ENCODE measurements at places on chromosomes 4 and X.

DNA sequence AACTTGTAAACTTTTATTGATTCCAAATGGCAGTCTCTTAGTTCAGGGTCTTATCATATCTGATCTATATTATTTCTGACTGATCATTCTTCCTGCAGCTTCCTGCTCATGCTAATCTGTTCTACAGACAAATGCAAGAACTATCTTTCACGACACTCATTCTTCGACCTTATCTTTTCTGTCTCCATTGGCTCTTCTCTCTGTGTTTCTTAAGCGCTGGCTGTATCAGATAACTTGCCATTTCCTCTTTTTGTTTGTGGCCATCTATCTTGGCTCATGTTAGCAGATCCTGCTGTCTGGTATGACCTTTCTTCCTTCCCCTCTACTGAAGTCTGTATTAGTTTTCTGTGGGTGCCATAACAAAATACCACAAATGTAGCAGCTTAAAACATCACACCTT is 230.5 kb upstream of the PUDP start:
- no peak for DNase-seq

- no peak for DNase-seq
These were observed 17.0 kb upstream of the DCLK2 start for GRCh38 chr4:150061086-150061776.

- DNase-seq, result peak; percentile 19
These were observed 6.6 kb downstream of the TIMM17B start for GRCh38 chrX:48890934-48891401.

DNA sequence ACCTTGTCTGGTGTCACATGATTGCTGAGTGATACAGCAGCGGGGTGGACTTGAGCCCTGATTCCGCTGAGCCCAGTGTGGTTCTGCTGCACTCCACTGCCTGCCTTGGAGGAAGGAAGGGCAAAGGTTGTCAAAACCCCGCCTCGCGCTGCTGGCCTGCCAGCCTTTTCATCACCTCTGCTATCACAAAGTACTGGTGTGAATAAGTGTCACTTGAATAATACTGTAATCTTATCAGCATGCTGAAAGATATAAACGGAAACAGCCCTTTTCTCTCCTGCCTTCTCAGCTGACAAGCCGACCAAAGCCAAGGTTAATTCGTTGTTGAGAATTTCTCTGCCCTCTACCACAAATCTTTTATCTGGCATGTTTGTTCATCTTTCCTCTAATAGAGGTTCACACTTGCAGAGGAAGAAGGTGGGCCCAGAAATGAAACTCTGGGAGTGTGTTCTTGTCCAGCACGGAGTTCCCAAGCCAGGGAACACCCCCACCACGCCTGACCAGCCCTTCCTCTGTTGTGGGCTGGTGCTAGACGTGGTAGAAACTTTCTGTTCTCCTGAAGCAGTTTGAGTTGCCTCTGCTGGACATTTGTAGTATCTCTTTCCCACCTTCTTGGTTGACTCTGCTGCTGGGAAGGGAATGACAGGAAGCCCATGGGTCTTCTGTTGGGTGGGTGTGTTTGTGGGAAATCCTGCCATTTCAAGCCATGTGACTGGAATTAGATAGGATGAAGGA is 21.5 kb downstream of the FHDC1 start:
- no peak for DNase-seq

DNA sequence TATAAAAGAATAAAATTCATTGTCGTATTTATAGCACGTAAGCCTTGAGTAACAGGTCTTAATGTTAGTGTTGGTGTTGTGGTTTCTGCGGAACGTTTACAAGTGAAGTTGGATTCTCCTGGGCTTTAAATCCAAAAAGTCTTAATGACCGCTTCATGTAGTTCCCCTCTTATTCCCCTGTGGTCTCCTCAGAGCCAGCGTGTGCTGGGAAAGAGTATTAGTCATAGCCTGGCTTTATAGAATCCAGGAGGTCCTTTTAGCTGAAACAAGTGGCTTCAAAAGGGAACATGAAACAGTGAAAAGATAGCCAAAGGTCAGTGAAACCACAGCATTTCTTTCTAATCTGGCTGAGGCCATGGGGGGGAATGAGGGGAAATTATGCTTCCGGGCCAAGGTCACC is 79.1 kb downstream of the CLCN4 start:
- peak; percentile 41 for DNase-seq

- no peak for DNase-seq
These were observed 181.5 kb upstream of the PSAPL1 start for GRCh38 chr4:7616193-7616592.

DNA sequence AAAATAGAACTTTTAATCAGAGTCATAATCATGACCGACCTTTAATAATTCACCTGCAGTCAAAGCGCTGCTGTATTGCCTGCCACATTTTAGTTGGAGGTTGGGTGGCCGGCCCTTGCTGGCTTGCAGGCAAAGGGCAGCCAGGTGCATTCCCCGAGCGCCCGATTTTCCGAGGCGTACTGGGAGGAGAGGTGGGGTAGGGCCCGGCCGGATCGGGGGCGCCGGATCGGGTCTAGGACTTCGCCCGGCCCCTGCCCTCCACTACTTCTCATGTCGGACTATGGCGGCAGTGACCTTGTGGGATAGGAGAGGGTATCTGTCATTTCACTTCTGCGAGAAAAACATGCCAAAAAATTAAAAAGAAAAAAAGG is 2.5 kb upstream of the RS1 start:
- DNase-seq, result peak; percentile 16

DNA sequence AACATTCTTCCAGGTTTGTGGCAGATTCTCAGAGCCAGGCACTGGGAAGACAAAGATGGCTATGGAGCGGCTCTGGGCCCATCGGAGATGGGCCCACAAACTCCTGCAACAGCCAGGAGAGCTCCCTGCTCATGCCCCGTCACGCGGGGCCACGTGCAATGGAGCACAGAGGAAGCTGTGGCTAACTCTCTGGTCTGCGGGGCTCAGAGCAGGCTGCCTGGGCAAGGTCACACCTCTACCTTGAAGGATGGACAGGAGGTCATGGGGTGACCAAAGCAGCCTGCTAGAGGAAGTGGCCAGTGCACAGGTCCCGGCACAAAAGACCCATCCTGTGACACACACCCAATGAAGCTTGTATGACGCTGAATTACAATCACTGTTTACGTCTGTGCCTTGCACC is 45.2 kb downstream of the C4orf50 start:
- DNase-seq, result no peak

DNA sequence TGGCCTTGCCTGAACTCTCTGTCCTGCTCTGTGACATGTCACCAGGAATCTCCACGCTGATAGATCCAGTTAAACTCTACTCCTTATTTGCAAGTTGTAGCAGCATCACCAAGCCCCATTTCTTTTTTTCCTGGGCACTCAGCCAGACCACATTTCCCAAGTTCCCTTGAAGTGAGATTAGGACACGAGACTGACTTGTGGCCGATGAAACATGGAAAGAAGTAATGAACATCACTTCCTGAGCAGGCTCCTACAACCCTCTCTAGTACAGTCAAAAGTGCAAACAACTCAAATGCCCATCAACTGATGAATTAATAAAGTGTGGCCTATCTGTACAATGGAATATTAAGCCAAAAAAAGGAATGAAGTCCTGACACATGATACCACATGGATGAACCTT is 74.6 kb downstream of the MAP3K15 start:
- no peak for DNase-seq

GRCh38 chrX:150282953-150283352 is 80.2 kb upstream of the MAMLD1 start:
- DNase-seq, result no peak

- peak; percentile 62 for DNase-seq
These were observed 47.3 kb downstream of the SLAIN2 start for GRCh38 chr4:48388525-48389154.

- DNase-seq, result peak; percentile 52
These were observed 46.9 kb upstream of the TAB3 start for GRCh38 chrX:30935985-30936384.

GRCh38 chrX:23871905-23872546 is 35.7 kb downstream of the APOO start:
- DNase-seq, result no peak

GRCh38 chr4:173360587-173361221 is 10.1 kb upstream of the SAP30 start:
- peak; percentile 46 for DNase-seq

DNA sequence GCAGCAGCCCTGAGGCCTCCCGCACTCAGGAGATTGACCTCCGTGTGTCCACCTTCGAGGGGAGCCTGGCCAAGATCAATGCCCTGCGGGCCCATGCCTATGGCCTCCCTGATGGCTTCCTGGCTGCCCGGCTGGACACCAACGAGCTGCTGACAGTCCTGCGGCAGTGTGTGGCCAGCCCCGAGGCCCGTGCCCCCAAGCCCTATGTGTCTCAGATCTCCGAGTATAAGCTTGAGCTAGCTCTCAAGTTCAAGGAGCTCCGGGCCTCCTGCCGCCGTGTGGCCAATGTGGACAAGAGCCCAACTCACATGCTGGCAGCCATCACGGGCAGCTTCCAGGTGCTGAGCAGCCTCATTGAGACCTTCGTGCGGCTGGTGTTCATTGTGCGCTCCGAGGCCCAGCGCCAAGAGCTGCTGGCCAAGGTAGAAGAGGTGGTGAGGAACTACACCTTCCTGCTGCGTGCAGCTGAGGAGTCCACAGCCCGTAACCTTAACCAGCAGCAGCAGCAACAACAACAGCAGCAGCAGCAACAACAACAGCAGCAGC is 25.5 kb upstream of the PRPS1 start:
- no peak for DNase-seq

DNA sequence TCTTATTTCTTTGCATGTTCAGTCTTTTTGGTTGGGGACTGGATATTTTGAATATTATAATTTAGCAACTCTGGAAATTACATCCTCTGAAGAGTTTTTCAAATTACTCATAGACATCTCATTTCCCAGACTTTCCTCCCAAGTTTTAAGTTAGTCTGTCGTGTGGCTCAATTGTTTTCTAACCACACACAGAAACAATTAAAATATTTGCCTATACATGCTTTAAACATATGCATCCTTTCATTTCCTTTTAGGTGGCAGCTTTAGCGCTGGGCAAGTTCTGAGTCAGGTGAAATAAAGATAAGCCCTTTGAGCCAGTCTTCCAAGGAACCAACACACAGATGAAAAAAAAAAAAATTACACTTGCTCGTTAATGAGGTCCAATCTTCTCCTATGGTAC is 307.0 kb upstream of the SPOCK3 start:
- no peak for DNase-seq

DNA sequence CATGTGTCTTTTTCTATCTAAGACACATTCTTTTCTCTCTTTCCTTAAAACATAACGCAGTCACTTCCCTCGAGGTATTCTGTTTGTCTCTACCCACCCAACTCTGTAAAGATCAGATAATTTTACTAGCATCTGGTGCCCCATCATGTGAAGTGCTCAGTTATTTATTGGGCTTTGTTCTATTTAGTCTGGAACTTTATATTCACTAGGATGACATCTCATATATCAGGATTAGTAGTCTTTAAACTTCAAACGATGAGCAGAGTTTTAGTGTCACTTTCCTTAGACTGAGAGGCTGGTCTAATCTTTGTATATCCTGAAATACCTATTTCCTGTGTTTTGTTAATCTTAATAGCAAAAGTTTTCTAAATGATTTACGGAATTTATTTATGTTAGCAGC is 445.5 kb upstream of the NDST3 start:
- DNase-seq, result no peak

GRCh38 chr4:7915875-7916242 is 23.8 kb downstream of the AFAP1 start:
- no peak for DNase-seq

GRCh38 chr4:128830906-128831503 is 21.5 kb downstream of the JADE1 start:
- no peak for DNase-seq

GRCh38 chr4:176137631-176138030 is 57.8 kb downstream of the SPATA4 start:
- peak; percentile 23 for DNase-seq

GRCh38 chr4:116215622-116216021 is 869.8 kb downstream of the TRAM1L1 start:
- DNase-seq, result no peak

- peak; percentile 74 for DNase-seq
These were observed 35.9 kb upstream of the CXCL8 start for GRCh38 chr4:73704314-73705055.

DNA sequence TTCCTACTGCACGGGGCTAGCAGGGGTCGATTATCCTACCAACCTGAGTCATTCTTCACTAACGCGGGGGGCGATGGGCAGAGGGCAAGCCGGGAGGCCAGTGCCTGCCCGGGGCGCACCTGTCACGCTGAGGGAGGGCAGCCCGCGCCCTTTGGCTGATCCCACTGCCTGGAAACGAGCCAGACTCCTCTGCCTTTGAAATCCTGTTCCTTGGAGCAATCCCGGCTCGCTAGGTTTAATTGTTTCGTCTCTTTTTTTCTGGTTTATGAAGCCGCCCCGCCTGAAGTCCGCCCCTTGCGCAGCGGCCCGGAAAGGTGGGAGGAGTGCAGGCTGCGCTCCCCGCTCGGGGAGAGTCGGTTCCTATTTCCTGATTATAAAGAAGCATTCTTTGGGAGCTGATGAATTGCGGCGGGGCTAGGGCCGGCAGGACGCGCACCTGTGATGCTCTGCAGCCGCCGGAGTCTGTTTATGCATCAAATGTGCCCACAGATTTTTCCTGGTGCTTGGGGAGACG is 484.2 kb downstream of the BCOR start:
- peak; percentile 5 for DNase-seq

DNA sequence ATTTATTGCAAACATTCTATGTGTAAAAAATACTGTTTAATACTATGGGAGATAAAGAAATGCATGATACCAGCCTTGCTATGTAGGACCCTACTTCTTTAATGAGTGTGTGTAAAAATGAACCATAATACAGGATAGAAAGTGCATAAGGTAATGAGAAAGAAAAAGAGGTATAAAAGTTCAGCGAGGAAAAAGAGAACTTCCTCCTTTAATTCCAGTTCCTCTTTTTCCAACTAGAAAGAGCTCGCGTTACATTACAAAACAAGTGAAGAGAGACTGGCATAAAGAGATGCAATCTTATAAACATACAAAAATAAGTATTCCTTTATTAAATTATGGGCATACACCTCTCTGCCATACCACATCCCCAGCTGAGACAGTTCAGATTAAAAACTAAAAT is 77.4 kb downstream of the ANKRD17 start:
- DNase-seq, result no peak

GRCh38 chrX:87425618-87426017 is 92.0 kb upstream of the KLHL4 start:
- no peak for DNase-seq

- peak; percentile 65 for DNase-seq
These were observed 1.6 kb downstream of the APBB2 start for GRCh38 chr4:41212616-41213203.

DNA sequence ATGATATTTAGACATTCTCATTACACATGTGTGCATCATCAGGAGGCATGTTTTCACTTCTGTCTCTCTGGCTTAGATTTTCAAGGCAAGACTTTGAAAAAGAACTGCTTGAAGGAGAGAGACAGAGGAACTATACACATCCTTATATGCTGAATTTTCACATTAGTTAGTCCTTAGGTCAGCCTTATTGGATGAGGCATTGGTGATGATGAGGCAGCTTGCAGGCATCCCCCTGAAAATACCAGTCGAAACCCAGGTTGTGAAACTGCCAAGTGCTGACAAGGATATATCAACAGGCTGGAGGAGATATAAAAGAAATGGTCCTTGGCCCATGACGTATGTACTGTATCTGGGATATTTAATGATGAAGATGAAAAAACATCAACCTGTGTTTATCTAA is 297.2 kb upstream of the AADAT start:
- peak; percentile 29 for DNase-seq

- DNase-seq, result no peak
These were observed 138.9 kb upstream of the TRAM1L1 start for GRCh38 chr4:117224256-117224655.
